ENCODE measurements at places on chromosomes 1 and 21. TPM values are rescaled to one million over a fixed set of nuclear protein-coding genes. Genes with fewer than 3 reads are reported as not detected.
A peak's percentile ranks its signal among the peaks of the same experiment; 100 is the strongest.

Gene PCP4L1
- total RNA-seq, result not detected

Gene ERRFI1
- total RNA-seq, result 63.0 TPM

Gene HUNK
- total RNA-seq, result not detected

Gene CA6
- not detected for total RNA-seq

Gene MATN1
- total RNA-seq, result not detected

Gene C1orf50
- 5.3 TPM for total RNA-seq

Gene KRTAP10-2
- total RNA-seq, result not detected

Gene PAQR6
- 1.5 TPM for total RNA-seq

Gene S100A6
- total RNA-seq, result 1,075 TPM

Gene CNKSR1
- 1.0 TPM for total RNA-seq

Gene NCAM2
- total RNA-seq, result 7.6 TPM

Gene MAGI3
- total RNA-seq, result 5.8 TPM

Gene PTGS2
- total RNA-seq, result 2.1 TPM

Gene IVL
- total RNA-seq, result not detected

- DNase-seq, result no peak
These were observed 86.4 kb downstream of the DDAH1 start for GRCh38 chr1:85378534-85378933.

GRCh38 chr1:103220631-103221041, 112.3 kb upstream of the COL11A1 start:
- DNase-seq, result no peak

DNA sequence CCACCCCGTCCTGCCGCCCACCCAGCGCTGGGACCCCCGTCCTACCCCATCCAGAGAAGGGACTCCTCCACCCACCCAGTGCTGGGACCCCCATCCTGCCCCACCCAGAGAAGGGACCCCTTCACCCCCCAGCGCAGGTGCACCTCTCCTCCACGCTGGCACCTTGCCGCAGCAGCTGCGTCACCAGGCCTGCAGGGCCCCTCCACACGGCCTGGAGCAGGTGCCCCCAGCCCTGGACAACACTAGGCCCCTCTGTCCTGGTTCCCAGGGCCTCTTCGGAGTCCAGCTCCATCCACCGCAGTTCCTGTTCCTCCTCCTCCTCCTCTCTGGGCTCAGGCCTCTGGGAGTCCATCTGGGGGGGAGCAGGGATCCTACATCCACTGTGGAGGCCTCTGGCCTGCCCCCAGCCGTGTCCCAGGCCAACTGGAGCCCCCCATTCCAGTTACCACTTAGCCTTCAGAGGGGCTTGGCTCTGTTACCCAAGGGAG, 378 bp downstream of the ANKRD65 start:
- DNase-seq, result no peak

GRCh38 chr1:197062692-197063091, 4.4 kb downstream of the F13B start:
- DNase-seq, result no peak

GRCh38 chr1:109257682-109258421, 8.5 kb downstream of the CELSR2 start:
- DNase-seq, result no peak

- DNase-seq, result no peak
These were observed 489 bp downstream of the CELSR2 start for GRCh38 chr1:109249654-109250401.

- DNase-seq, result no peak
These were observed 8.0 kb downstream of the OR2L3 start for GRCh38 chr1:248054671-248055070.

DNA sequence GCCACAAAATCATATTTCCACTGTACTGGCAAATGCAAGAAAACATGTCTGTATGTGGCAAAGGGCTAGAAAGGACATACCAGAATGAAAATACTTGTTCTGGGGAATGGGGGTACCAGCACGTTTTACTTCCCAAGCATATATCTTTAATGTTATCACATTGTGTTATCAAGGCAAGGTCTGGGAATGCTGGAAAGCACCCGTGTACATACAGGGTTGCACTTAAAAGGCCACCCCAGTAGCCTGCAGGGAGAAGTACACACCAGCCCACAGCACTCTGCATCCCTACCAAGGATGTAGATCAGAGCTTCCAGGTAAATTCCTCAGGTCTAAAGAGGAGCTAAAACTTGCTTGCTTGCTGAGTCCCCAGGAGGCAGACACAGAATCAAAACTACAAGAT, 381.8 kb downstream of the RRAGC start:
- DNase-seq, result no peak

DNA sequence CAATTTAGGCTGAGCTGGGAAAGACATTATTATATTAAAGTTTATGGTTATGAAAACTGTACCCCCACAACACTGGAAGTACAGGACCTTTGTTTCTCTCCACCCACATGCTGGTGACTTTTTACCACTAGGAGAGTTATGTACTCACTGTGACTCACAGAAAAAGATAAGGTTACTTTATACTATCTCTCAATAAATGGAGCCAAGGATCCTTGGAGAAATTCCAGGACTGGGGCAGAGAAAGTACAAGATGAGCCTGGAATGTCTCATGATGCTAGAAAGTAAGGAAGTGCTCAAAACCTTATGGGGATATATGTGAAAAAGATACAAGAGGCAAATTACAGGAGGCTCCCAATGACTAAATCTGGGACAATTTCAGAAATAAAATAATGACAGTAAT, 63.9 kb upstream of the C1orf105 start:
- no peak for DNase-seq

DNA sequence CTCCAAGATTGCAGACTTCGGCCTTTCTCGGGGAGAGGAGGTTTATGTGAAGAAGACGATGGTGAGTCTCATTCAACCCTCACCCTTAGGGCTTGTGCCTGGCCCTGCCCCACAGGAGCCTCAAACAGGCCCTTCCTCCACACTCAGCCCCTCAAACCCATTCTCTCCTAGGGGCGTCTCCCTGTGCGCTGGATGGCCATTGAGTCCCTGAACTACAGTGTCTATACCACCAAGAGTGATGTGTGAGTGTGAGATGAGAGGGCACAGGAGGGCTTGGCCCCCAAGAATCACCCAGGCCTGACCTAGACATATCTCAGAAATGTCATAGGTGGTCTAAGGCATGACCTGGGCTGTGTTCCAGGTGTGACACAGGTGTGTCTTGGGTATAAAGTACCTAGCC, 18.3 kb upstream of the MPL start:
- no peak for DNase-seq

GRCh38 chr1:203444171-203444576, 31.4 kb upstream of the PRELP start:
- no peak for DNase-seq

- no peak for DNase-seq
These were observed 10.7 kb downstream of the MR1 start for GRCh38 chr1:181044449-181044966.

- no peak for DNase-seq
These were observed 11.2 kb upstream of the OR6K3 start for GRCh38 chr1:158731707-158732106.

- no peak for DNase-seq
These were observed 752.1 kb downstream of the LTN1 start for GRCh38 chr21:28240586-28240985.

- DNase-seq, result no peak
These were observed 78.9 kb downstream of the CLEC20A start for GRCh38 chr1:178417858-178418257.

DNA sequence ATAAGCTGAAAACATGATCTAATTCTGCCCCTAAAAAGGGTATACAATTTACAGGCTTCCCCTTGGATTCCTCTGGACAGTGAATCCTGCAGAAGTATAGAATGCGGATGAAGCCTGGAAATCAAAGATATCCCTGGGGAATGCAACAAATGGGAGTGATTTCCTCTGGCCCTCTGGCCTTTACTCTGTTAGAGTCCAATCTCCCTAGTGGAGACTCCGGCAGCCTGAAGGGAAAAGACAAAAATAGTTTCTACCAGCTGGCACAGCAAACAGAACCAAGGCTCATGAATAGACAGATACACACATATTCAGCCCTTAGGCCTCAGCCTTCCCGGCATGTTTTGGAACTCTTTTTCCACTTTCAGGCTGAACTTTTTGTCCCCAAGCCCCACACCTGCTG, 3.9 kb upstream of the LRRC52 start:
- DNase-seq, result no peak

DNA sequence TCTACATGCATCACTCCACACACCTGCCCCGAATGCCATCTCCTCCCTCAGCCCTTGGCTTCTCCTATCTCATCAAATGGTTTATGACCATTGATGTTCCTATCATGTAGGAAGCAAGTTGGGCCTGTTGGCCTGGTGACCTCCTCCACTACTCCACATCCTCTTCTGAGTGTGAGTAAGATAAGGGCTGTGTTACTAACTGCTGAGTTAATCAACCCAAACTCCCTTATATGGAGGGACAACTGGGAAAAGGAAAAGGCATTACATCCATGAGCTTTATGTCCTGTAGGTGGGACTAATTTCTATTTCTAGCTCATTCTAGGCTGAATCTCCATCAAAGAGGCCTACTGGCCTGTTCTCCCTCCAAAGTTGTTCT, 57.6 kb downstream of the WLS start:
- DNase-seq, result peak; percentile 81

DNA sequence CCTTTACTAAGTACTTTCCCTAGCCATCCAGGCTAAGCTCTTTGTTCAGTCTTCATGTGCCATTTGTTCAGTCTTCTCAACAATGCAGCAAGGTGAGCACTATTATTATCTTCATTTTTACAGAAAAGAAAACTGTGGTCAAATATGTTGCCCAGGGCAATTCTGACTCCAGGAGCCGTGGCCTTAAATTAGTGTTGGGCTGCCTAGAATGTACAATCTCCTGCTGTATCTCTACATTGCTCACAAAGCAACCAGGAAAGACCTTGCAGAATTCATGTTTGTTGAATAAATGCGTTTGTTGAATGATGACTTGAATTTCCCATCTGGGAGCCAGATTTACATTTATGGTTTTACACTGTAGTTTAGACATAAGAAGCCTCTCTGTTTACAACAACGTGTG, 14.2 kb downstream of the CD101 start:
- DNase-seq, result no peak

GRCh38 chr1:14583788-14584187, 14.7 kb upstream of the KAZN start:
- no peak for DNase-seq

DNA sequence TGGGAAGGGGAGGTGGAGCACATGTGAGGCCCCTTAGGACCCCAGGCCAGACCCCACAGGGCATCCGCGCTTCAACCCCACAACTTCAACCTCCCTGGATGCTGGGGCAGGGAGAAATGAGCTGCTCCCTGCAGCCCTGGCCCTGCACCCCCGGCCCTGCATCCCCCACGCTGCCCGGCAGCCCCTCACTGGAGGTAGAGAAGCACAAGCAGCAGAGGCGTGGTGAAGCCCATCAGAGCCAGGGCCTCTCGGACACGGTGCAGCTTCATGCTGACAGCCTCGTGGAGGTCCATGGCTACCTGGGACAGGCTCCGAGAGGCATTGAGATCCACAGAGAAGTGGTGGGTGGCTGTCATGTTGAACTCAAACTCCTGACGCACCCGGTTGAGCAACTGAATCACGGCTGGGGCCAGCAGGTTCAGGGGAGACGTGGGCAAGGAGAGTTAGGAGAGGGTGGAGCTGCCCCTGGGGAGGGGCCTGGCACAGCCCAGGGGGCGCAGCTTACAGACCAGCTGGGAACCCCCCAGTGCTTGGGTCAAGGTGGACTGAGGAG, 3.3 kb downstream of the DCST2 start:
- no peak for DNase-seq

DNA sequence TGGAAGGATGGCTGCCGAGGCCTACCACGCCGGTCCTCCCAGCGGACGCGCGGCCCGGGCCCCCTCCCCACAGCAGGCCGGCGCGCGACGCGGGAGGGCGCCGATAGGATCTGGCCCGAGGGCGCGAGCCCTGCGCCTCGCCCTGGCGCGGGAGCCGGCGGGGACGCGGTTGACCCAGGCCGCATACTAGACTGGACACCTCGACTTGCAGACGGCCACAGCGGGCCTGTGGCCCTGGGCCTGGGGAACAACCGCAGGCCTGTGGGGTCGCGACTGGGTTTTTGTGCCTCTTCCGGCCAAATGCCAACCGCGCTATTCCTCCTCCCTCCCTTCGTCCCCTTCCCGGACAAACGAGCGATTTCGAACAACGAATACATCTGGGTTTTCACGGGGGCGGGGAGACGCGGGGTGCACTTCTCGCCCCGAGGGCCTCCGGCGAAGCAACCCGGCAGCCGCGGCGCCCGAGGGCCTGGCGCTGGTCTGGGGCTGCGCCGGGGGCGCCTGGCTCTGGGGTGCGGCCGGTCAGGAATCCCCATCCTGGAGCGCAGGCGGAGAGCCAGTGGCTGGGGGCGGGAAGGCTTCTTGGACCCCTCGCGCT, 2.4 kb downstream of the NHLH2 start:
- no peak for DNase-seq

- no peak for DNase-seq
These were observed at the start of gene GPR137B for GRCh38 chr1:236142253-236143103. TSS of gene GPR137B (plus strand) at chr1:236142539. CDS start at chr1:236142623, 84 bp downstream.

- DNase-seq, result no peak
These were observed 1.0 kb downstream of the TMEM200B start for GRCh38 chr1:29122682-29123052.

DNA sequence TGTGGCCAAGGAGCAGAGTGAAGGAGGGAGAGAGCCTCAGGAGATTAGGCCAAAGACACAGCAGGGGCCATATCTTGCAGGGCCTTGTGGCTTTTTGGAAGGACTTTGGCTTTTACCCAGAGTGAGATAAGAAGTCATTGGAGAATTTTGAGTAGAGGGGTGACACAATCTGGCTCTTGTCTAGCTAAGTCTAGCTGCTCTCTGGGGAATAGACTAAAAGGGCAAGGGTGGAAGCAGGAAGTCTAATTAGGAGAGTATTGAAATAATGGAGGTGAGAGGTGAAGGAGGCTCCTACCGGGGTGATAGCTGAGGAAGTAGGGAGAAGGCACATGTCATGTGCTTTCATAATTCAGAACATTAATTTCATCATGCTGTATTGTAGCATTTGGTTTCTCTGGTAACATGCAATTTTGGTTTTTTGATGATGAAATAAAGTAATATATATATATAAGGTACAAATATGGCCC, 34.3 kb upstream of the KCNA3 start:
- DNase-seq, result no peak

DNA sequence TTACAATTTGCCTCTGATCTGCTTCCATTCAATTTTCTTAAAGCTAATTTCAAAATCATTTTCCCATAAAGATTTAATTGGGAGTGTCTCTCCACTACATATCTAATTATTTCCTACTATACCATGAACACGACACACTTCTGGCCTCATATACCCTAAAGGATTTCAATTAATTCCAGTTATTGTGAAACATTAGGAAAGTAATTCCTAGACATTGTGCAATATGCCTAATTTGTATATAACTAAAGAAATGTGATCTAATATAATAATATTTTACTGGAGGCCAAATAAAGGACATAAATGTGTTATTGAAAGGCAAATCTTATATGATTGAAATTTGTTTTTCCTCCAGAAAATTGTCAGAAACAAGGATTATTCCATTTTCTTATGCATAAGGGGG, 727.2 kb upstream of the ADGRL2 start:
- no peak for DNase-seq

GRCh38 chr1:224539971-224540370, 76.1 kb upstream of the CNIH3 start:
- no peak for DNase-seq
